ENCODE measurements at places on chromosomes 4 and X.

GRCh38 chr4:122909683-122910082, 12.7 kb downstream of the NUDT6 start:
- DNase-seq, result no peak

- DNase-seq, result no peak
Measured at GRCh38 chr4:148044912-148045352, 313.0 kb downstream of the ARHGAP10 start.

- DNase-seq, result no peak
Measured at GRCh38 chrX:45811326-45811725, 610.6 kb upstream of the DIPK2B start.

DNA sequence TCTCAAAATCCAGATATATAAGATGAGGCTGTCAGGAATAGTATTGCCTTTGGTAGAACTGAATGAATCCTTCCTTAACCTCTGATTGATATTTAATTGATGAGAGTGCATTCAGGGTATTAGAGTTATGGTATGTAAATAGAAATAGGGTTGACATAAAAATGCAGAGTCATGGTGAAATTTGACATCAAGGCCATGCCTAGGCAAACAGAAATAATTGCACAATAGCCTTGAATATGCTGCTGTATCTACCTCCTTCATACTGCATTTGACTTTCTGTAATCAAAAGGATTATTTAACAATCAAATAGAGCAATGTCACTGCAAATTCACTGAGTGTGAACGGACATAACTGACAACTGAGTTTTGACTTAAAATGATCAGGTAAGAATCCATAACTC, 1316.3 kb downstream of the STIM2 start:
- DNase-seq, result no peak

GRCh38 chr4:2132438-2132837, 73.3 kb downstream of the NAT8L start:
- DNase-seq, result no peak

GRCh38 chrX:97416461-97416860, 532.8 kb downstream of the RPA4 start:
- no peak for DNase-seq
